ENCODE measurements at places on chromosomes 12 and 14.
A peak's percentile ranks its signal among the peaks of the same experiment; 100 is the strongest.

DNA sequence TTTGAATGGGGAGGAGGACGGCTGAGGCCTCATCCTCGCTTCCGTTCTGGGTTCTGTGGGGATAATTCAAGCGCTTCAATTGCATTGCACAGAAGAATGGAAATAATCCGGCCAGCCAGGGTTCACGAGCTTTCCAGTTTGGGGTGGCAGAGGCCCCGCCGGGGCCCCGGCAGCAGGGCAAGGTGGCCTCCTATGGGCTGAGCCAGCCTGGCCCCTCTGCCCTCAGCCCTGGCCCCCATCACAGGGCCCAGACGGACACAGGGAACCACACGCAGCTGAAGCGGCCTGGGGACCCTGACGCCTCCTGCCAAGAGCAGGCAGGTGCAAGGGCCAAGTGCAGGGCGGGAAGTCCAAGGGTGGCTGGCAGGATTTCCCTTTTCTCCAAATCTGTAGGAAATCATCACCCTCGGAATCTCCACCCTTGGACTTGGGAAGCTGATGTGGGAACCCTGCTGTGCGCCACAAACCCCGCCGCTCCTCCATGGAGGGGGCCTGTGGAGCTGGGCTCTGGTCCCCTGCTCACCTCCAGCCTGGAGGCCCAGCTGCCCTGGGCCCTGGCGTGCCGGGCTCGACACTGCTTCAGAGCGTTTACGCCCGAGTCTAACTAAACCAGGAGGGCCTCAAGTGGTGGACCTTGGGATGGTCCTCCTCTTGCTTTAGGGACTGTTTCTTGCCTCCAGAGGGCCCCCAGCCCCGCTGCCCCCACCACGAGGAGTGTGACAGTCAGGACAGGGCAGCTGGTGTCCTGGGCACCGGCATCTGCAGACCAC is 78.4 kb downstream of the MOK start:
- no peak for DNase-seq

DNA sequence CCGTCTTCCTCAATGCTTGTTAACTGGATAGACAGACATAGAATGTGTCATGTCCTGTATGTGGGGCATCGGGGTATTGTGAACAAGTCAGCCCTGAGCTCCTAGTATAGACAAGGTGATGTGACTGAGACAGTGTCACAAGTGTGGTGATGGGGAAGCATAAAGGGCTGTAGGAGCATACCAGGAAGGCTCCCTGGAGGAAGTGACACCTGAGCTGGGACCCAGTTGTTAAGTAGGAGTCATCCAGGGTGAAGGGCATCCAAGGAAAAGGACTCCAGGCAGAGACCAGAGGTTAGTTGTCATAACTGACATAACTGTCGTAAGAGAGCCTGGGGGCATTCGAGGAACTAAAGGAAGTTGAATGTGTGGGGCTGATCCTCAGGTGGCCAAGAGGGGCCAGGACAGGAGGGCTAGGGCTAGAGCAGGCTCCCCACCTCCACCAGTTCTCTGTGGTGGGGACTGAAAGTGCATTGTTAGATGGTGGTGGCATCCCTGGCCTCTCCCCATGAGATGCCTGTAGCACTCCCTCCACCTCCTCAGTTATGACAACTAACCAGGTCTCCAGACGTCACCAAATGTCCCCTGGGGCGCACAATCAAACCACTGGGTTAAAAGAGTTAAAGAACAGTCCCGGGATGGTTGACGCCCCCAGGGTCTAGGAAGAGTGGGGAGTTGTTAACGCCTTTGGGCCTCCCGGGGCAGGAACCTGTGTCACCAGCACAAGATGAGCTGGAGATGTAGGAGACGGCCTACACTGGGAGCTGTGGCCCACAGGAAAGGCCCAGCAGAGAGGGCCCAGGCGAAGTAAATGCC is 2.4 kb downstream of the FICD start:
- no peak for DNase-seq

GRCh38 chr14:102427642-102428041 is 64.9 kb downstream of the TECPR2 start:
- DNase-seq: no peak

DNA sequence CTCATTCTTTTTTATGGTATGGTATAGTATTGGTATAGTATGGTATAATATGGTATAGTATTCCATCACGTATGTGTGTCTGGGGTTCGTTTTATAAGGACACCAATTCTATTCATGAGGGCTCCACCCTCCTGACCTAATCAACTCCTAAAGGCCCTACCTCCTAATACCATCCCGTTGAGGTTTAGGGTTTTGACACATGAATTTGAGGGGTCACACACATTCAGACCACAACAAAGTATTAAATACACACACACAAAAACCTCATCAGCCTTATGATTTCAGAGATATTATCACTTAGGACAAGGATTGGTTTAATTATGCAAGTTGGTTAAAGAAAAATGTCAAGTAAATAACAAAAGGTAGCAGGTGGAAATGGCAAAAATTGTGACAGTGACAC is 54.1 kb upstream of the CHST11 start:
- DNase-seq: no peak

DNA sequence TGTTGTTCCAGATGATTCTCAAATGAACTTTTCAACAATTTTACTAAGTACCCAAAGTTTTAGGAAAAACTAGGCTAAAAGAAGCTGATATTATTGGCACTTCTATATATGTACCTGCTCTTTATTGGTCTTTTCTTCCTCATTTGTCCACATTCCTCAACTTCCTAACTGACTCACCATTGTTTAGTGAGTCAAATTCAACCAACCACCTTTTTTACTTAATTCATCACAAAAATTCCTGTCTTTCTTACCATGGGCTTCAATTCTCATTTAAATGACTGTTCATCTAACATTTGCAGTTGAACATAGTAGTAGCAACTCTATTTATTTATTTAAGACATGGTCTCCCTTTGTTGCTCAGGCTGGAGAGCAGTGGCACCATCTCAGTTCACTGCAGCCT is 47.6 kb upstream of the SLC2A13 start:
- DNase-seq: peak; percentile 49

- no peak for DNase-seq
These were observed 22.4 kb upstream of the LRRC10 start for GRCh38 chr12:69633061-69633460.

DNA sequence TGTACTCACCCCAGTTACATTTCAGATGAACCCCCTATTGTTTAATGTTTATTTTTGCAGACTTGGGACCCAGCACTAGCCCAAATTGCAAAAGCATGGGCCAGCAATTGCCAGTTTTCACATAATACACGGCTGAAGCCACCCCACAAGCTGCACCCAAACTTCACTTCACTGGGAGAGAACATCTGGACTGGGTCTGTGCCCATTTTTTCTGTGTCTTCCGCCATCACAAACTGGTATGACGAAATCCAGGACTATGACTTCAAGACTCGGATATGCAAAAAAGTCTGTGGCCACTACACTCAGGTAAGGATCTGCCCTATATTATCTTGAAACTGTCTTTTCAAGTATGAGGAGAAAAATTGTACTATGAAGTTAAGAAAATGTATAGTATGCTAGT is 1.2 kb downstream of the GLIPR1 start:
- DNase-seq: peak; percentile 36

- DNase-seq: no peak
These were observed 15.6 kb upstream of the CALM1 start for GRCh38 chr14:90381011-90381786.

GRCh38 chr12:16323638-16324037 is 23.8 kb upstream of the MGST1 start:
- DNase-seq: no peak

All from kidney tubule cell (primary cell).